ENCODE measurements at places on chromosomes 2 and 18.

DNA sequence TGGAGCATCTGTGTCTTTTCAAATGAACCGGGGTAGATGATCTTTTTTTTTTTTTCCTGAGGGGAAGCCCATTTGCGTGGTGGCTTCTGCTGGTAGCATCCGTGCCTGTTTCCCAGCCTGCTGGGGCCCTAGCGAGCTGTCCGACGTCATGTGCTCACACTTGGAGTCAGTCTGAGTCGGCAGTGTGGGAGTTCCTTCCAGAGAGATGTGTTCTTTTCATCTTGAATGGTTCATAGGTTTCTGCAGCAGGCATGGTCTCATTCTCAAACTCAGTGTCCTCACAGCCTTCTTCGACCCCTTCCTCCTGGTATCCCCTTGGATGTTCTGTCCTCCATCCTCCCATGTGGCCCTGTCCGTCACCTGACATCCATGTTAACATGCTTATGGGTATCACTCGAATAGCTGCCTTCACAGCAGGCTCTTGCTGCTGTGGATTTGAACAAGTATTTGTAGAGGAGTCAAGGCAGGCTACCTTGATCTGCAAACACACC, 51.0 kb downstream of the LDLRAD4 start:
- no peak for DNase-seq

DNA sequence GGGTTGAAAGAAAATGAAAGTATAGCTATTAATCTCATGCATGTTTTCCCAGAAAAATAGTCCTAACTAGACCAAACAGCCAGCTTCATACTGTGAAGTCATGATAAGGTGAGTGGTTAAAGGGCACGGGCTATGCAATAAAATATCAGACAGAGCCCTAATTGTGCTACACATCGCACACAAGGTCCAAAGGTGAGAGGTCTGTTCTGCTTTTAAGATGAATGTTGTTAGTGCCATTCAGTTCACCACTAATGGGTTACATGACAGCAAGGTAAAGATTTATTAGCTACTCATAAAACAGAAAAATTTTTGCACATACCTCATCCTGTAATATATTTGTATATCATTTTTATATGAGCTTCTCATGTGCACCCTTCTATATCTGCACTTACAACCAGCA, 105.0 kb upstream of the STK17B start:
- DNase-seq = no peak

- DNase-seq = no peak
Observed at GRCh38 chr2:75609937-75610508, 36.6 kb upstream of the MRPL19 start.

DNA sequence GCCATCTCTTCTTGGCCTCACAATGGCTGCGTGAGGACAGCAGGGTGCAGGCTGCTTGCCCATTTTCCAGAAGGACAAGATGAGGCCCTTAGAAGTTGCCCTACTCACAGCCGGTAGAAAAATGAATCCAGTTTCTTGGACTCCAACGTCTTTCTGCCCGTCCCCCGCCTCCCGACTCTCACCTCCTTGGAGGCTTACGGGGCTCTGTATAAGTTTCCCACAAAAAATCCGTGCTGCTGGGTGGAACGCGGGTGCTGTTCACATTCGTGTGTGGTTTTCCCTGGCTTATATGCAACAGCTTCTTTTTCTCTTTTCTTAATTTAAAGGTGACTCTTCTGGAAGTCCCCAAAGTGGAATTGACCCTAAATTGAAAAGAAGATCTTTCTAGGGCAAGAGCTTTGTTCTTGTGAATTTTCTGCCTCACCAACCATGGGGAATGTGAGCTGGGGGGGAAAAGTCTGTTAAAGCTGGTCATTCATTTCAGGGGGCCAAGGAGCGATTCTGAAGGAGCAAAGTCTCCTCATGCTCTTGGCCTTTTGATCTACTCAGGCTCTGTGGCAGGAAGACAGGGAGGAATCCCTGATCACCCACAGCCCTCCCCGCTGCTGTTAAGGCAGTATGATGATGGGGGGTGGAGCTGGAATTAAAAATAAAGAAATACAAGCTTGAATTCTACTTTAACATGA, 51.3 kb downstream of the DDX1 start:
- DNase-seq = no peak

DNA sequence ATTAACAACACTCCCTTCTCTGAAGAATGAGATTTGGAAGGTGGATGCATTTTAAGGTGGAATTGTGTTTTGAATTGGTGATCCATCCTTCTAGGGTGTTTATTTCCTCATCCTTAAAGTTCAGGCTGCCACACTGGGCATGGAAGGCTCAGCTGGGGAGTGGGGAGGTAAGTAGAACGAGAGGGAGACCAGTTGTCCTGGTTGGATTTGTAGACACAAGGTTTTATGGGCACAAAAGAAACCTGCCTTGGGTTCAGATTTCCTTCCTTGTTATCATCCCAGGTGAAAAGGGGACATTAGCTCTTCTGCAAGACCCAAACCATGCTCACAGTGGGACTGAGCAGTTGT, 101.0 kb upstream of the SIX3 start:
- no peak for DNase-seq

- no peak for DNase-seq
Observed at GRCh38 chr2:10497797-10498251, 49.7 kb upstream of the ODC1 start.

DNA sequence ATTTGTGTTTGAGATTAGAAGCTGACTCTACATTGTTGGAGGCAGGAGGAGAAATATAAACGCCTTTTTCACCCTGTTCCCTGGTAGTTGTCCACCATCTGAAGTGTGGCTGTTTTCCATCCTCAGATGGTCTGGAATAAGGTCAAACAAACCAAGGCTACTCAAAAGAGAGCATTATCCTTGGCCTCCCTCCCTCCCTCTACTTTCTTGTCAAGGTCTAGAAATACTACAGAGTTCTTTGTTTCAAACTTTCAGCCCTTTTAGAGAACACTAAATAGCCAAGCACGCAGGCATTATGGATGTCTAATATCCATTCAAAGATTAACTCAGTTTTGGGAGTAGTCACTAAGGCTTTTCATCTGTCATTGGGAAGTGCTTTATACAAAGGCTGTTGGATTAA, 215.8 kb upstream of the ITGA4 start:
- no peak for DNase-seq

GRCh38 chr2:121771976-121772742, 16.7 kb downstream of the TSN start:
- DNase-seq = no peak

GRCh38 chr2:38934742-38935141, 45.1 kb downstream of the ARHGEF33 start:
- no peak for DNase-seq

DNA sequence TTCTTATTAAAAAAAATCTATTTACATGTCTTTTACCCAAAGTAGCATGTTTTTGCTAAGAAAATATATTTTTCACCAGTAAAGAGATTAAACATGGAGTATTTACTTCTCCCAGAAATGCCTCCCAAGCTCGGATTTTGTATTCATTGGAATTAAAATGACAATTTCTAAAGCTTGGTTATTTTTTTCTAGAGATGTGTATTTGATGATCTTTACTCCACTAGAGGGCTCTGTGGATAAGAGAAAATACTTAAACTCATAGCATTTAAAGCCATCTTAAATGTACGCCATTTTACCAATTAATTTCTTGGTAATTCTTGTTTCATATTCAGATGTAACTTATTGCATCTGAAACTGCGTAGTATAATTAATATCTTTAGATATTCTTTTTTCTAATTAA, 461.4 kb downstream of the GALR1 start:
- no peak for DNase-seq

GRCh38 chr2:29706171-29706720, 215.1 kb downstream of the ALK start:
- DNase-seq = no peak

DNA sequence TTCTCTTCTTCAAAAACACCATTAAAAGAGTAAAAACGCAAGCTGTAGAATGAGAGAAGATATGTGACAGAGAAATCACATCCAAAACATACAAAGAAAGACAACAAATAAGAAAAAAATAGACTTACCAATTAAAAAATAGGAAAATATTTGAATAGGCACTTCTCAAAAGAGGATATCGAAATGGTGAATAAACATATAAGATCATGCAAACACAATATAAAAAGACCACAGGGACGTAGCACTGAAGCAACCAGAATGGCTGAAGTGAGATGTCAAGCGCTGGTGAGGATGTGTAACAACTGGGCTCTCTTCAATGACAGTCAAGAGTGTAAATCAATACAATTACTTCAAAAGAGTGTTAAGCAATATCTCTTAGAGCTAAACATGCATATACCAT, 202.3 kb downstream of the ZBTB7C start:
- DNase-seq = no peak

GRCh38 chr2:70340761-70341476, 39.1 kb upstream of the FAM136A start:
- peak; percentile 55 for DNase-seq

DNA sequence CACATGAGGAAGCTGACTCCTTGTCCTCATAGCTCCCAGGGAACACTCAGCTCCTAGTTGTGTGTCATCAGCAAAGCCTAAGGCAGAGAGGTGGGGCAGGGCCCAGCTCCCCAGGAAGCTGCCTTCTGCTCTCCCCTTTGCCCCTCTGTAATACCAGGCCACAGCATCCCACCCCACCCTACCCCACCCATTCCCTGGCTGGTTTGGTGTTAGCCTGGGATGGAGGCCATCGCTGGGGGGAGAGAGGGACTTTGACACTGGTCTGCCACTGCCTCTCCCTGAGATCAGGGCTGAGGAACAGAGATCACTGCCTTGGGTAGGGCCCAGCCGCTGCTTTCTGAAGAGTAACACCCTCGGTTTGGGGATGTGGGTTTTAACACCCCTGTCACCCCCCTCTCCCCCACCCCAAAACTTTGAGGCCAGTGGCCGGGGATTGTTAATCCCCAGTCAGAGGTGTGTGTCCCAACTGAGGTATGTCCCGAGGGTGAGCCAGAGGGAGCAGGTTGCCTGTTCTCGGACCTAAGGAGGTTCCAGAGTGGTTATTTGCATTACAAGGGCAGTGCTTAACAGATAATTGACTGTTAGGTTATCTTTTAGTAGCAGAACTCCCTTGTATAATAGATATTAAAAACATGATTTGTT, 41.4 kb downstream of the TET3 start:
- no peak for DNase-seq

DNA sequence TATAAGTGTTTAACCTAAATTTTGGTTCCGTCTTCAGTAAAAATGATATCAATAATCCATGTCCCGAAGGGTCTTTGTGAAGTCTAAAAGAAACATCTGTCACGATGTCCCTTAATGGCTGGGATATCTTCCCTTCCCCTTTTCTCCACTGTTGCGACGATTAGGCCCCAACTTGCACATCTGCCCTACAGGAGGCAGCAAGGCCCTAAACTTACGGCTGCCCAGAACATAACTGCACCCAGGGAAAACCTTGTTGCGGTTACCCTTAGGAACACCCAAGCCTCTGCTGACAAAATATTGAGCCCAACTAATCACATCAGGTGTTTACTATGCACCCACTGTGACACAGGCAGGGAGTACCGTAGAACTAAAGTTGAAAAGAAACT, 1.3 kb upstream of the SMAD2 start:
- peak; percentile 30 for DNase-seq

DNA sequence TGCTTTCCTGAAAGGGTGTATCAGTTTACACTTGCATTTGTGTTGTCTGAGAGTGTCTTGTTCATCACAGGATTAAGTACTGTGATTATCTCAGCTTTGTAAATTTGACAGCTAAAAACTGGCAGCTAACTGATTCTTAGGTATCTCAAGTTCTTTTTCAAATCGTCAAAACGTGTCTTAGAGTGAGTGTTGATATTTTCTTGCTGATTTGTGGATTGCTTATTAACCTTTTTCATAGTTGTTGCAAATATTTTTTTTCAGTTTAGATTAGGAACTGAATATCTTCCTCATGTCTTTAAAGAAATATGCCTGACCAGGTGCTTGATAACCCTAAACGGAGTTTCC, 41.9 kb downstream of the LRRFIP1 start:
- no peak for DNase-seq

- no peak for DNase-seq
Observed at GRCh38 chr2:114352988-114353387, 89.5 kb upstream of the DPP10 start.

- peak; percentile 78 for DNase-seq
Observed at GRCh38 chr2:68774569-68775271, 40.1 kb downstream of the ARHGAP25 start.

DNA sequence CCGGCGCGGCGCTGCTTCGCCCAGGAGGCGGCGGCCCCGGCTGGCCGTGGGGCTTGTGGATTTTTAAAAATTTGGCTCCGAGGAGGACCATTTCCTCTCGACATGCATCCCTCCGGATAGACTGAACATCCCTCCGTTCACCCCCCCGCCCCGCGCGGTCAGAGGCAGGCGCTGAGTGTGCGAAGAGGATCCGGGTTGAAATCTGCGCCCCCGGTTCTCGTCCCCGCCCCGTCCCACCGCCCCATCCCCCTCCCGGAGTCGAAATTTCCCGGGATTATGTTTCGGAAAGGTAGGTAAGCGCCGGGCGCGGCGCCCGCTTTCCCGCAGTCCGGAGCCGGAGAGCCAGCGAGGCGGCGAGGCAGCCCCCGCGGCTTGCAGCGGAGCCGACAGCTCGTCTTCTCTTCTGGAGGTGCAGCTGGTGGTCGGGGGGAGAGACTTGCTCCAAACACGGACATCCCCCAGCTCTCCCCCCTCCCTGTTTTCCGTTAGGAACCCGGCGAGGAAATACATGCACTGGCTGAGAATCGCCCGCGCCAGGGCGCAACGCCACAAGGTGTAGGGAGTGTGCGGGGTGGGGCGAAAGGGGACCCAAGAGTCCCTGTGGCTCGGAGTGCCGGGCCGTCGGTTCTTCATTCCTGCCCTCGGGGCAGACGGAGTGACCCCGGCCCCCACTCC, at the start of gene PRKCE:
PRKCE (plus strand) TSS at position 261 of the 675 bp plus-strand sequence.
- peak; percentile 50 for DNase-seq

- DNase-seq = no peak
Observed at GRCh38 chr2:135945526-135945925, 39.9 kb downstream of the DARS1 start.

GRCh38 chr2:133591164-133591563, 22.9 kb upstream of the NCKAP5 start:
- no peak for DNase-seq

DNA sequence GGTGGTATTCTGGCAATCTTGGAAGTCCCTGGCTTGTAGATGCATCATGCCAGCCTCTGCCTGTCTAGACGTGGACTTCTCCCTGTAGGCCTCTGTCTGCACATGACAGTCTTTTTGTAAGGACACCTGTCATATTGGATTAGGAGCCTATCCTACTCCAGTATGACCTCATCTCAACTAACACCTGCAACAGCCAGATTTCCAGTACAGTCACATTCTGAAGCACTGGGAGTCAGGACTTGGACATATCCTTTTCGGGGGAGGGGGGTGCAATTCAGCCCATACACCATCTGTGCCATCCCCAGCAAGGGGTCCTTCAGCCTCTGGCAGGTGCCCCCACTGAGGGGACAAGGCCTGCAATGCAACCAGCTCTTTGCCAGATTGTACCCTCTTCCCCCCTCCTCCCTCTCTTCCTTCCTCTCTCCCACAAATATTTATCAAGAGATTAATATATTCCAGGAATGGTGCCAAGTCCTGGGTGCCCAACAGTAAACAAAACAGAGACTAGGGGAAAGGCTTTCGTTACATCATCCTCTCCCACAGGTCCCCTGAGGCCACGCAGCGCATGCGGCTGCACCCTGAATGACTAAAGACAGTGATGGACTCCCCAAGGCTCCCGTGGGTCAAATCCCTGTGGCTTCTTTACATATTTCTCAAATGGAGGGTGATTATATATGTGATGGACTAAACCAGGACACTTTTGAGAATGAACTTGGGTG, 20.5 kb upstream of the MYCN start:
- no peak for DNase-seq

GRCh38 chr2:207225773-207226172, 60.0 kb upstream of the KLF7 start:
- DNase-seq = no peak

GRCh38 chr2:29295845-29296244, 180.6 kb downstream of the CLIP4 start:
- no peak for DNase-seq

GRCh38 chr2:149296031-149296430, 34.4 kb upstream of the LYPD6 start:
- DNase-seq = no peak
